Activated gamma-delta T cell treated with Interleukin-2 at 50 U/mL for 16 hours (primary cell): ENCODE measurements at places on chromosomes 3 and 15.

DNA sequence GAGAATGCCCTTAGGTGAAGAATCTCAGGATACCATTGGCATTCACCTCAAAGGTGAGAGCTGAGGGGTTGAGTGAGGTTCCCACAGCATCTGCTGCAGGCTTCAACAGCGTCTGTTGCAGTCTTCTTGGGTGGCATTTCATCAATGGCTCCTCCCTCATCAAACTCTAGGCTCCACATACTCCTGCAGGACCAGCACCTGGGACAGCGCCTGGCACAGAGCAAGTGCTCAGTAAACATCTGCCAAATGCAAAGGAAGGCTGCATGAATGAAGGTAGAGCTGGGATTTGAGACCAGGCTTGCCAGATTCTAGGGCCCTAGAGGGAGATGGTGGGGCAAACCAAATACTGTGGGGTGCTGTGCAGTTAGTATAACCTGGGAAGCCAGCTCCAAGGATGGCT, 9.6 kb downstream of the TRH start:
- no peak for DNase-seq

DNA sequence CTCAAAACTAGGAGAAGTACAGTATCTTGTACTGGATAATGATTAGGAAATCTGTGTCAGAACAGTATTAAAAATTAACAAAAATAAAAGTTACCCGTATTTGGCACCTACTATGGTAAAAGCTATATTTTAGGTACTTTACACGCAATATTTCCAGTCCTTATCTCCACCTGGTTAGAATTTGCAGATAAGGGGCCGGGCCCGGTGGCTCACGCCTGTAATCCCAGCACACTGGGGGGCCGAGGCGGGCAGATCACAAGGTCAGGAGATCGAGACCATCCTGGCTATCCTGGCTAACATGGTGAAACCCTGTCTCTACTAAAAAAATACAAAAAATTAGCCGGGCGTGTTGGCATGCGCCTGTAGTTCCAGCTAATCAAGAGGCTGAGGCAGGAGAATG, 28.4 kb downstream of the MKRN2OS start:
- no peak for DNase-seq

- no peak for DNase-seq
Measured at GRCh38 chr15:33211176-33211808, 16.8 kb upstream of the FMN1 start.

DNA sequence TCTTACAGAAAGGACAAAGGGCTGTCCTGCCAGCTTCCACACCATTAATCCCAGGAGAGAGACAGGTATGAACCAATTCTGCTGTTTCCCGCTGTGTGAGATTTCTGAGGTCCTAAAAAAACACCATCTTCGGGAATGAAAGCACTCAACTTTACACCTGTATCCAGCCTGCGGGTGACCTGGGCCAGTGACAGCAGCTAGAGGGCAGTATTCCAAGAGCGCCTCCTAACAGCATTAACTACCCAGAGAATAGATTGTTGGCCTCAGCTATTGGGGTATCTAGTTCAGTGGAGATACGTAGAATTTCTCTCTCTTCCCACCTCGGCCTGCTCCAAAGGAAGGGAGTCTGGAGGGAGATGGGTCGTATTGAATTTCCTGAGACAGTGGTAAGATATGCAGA, 55.1 kb downstream of the WDR76 start:
- DNase-seq, result no peak

DNA sequence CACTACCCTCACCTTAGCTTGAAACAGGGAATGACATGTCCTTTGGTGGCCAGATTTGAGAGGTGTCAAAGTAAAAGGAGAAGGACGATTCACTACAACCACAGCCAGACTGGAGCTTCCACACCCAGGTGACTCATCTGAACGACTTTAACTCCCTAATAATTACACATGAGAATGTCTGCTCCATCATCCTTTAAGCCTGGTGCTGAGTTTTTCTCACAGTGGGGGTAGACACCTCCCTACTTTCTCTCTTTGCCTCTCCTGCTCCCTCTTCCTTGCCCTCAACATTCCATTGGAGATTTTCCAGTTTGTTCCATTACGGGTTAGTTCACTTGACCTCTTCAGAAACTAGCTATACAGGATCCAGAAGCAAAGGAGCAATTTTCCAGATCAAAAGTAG, 154.3 kb upstream of the BHLHE40 start:
- DNase-seq, result no peak

DNA sequence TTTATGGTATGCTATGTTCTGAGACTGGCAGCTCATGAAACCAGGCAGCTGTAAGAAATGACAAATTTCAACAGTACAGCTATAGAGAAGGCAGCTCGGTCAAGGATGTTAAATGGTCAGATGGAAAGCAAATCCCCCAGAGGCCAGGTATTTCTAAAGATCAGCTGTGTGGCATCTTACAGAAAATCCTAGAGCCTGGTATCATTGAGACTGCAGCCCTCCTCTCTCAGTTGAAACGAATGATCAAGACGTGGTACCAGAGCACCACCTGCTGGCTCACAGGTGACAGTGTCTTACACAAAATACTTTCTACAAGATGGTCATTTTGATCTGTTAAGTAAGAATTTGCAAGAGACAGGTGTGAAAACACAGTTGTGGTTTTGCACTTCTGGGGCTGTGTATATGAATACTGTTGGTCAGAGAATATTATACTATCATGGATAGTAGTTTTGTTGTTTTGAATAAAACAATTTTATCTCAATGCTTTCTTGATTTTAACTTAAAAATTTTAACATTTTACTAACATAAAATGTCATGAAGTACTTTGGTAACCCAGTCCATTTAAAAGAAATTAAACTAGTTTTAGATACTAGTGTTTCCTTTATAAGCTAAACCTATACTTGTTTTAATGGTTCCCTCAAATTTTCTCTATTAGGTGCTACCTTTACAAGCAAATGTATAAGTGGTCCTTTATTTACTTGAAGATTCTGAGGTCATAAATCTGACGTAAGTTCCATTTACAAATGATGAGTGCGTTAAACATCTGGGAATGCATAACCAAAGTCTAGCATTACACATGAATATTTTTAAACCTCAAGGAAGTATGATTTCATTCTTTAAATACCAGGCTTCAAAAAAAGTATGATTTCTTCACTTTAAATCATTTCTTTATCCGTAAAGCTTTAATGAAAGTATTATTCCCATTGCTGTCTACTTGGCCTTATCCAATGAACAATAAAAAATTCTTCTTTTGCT, 121.8 kb downstream of the PDZRN3 start:
- DNase-seq, result peak; percentile 14
